ENCODE measurements at places on chromosomes 7 and 10. TPM values are rescaled to one million over a fixed set of nuclear protein-coding genes. Genes with fewer than 3 reads are reported as not detected.

The ASB15 gene
- total RNA-seq = not detected

The MACC1 gene
- 12.0 TPM for total RNA-seq

The TECTB gene
- total RNA-seq = not detected

The PIP gene
- not detected for total RNA-seq

The ELFN1 gene
- total RNA-seq = 0.75 TPM
